Vein endothelial cell (primary cell): ENCODE measurements at places on chromosomes 6 and 20. TPM values are rescaled to one million over a fixed set of nuclear protein-coding genes. Genes with fewer than 3 reads are reported as not detected.

The OPRM1 gene
- not detected in 2 replicates for total RNA-seq

The DHX16 gene
- total RNA-seq = 33.6 and 37.7 TPM in 2 replicates

The PHACTR3 gene
- total RNA-seq = under 0.01 and 0.57 TPM in 2 replicates

The PROKR2 gene
- not detected in 2 replicates for total RNA-seq

The THBS2 gene
- 1.1 and 2.0 TPM in 2 replicates for total RNA-seq

The KIF6 gene
- not detected in 2 replicates for total RNA-seq

The SNAP91 gene
- 0.33 and 0.57 TPM in 2 replicates for total RNA-seq

The IL20RA gene
- 0.19 and 0.33 TPM in 2 replicates for total RNA-seq

The GPR6 gene
- total RNA-seq = not detected in 2 replicates

The PCMT1 gene
- 128 and 154 TPM in 2 replicates for total RNA-seq

The PRICKLE4 gene
- total RNA-seq = 2.8 and 6.2 TPM in 2 replicates

The MCHR2 gene
- not detected in 2 replicates for total RNA-seq

The CFB gene
- total RNA-seq = 0.98 and 1.2 TPM in 2 replicates

The EPHA7 gene
- under 0.01 TPM in 1 of 2 replicates, not detected in the other for total RNA-seq

The ETV7 gene
- total RNA-seq = 0.33 and 0.48 TPM in 2 replicates

The CD93 gene
- total RNA-seq = 215 and 490 TPM in 2 replicates

The RIPK1 gene
- 18.6 and 22.6 TPM in 2 replicates for total RNA-seq

The LMBRD1 gene
- total RNA-seq = 17.3 and 20.8 TPM in 2 replicates

The VGLL2 gene
- not detected in 2 replicates for total RNA-seq

The OXT gene
- total RNA-seq = not detected in 2 replicates

The CD109 gene
- 36.3 and 77.2 TPM in 2 replicates for total RNA-seq

The TLDC2 gene
- not detected in 2 replicates for total RNA-seq

The AKAP12 gene
- total RNA-seq = 249 and 296 TPM in 2 replicates

The TMEM181 gene
- total RNA-seq = 47.2 and 51.0 TPM in 2 replicates

The STMND1 gene
- total RNA-seq = not detected in 2 replicates

The DSP gene
- 22.4 and 31.0 TPM in 2 replicates for total RNA-seq

The IRF4 gene
- 0.29 TPM in 1 of 2 replicates, not detected in the other for total RNA-seq

The CALHM6 gene
- 0.33 and 0.48 TPM in 2 replicates for total RNA-seq

The CGA gene
- total RNA-seq = not detected in 2 replicates

The COL9A1 gene
- total RNA-seq = not detected in 2 replicates

The TAAR5 gene
- total RNA-seq = not detected in 2 replicates

The C4B gene
- 0.33 and 0.76 TPM in 2 replicates for total RNA-seq

The PXDC1 gene
- 96.6 and 164 TPM in 2 replicates for total RNA-seq

The SNRPB2 gene
- total RNA-seq = 50.3 and 76.5 TPM in 2 replicates

The SLPI gene
- not detected in 2 replicates for total RNA-seq

The AVP gene
- not detected in 2 replicates for total RNA-seq

The HLA-DRB5 gene
- total RNA-seq = 0.33 TPM in 1 of 2 replicates, not detected in the other

The BANF2 gene
- not detected in 2 replicates for total RNA-seq

The MARCKS gene
- total RNA-seq = 269 and 322 TPM in 2 replicates

The RAMACL gene
- total RNA-seq = 4.9 and 6.2 TPM in 2 replicates

The MYB gene
- total RNA-seq = 0.10 TPM in 1 of 2 replicates, not detected in the other

The MYMX gene
- total RNA-seq = 0.96 and 0.98 TPM in 2 replicates

The CLIC5 gene
- total RNA-seq = under 0.01 and 0.19 TPM in 2 replicates

The TNFRSF21 gene
- 88.1 and 150 TPM in 2 replicates for total RNA-seq

The PABPC1L gene
- total RNA-seq = 1.3 and 1.4 TPM in 2 replicates

The KCNB1 gene
- total RNA-seq = not detected in 2 replicates

The CCM2L gene
- total RNA-seq = 14.9 and 16.7 TPM in 2 replicates

The CST9L gene
- total RNA-seq = not detected in 2 replicates

The TNFRSF6B gene
- 22.1 and 41.5 TPM in 2 replicates for total RNA-seq

The LRRC73 gene
- total RNA-seq = 0.19 and 0.65 TPM in 2 replicates

The BAK1 gene
- total RNA-seq = 29.7 and 31.0 TPM in 2 replicates

The ARFGEF3 gene
- total RNA-seq = 6.9 and 7.9 TPM in 2 replicates

The SAMD3 gene
- not detected in 2 replicates for total RNA-seq

The POLR3F gene
- 13.6 and 20.3 TPM in 2 replicates for total RNA-seq

The C6orf89 gene
- 40.8 and 41.3 TPM in 2 replicates for total RNA-seq
